Activated naive CD8-positive, alpha-beta T cell treated with anti-CD3 and anti-CD28 coated beads, Interleukin-2, amount 50 U/mL, for 24 hours (primary cell): ENCODE measurements at places on chromosomes 12 and 14.
A peak's percentile ranks its signal among the peaks of the same experiment; 100 is the strongest.

DNA sequence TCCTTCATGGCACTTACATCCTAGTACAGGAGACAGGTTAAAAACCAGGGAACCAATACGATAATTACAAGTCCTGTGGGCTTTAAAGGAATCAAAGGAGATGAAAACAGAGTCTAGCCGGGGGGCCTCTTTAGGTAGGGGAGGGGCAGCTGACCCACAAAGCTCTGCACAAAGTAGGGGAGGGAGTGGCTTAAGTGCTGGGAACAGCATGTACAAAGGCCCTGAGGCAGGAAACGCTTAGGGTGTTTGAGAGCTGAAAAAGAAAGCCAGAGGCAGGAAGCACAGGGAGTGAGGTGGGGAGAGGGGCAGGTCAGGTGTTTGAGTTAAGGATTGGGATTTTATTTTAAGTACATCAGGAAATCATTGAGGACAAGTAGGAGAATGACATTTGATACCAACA, 37.7 kb downstream of the ZNF664 start:
- no peak for DNase-seq

DNA sequence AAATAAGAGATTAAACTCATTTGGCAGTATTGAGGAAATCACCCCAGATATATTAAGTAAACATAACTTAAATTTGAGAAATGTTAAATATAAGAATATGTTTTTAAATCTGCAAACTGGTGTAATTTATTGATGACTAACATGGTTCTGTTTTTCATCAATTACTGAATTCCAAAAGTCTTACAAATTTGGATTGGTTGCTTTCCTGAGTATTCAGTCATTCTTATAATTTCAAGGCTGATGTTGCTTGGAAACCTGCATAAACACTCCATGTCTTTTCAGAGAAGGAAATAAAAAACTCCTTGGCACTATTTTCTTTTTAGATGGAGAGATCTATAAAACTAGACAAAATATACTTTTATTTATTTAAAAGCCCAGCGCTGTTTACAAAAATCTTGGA, 71.7 kb downstream of the NOVA1 start:
- no peak for DNase-seq

GRCh38 chr12:9869307-9870161, at the start of gene CLEC2B:
CLEC2B (minus strand) TSS chr12:9869354.
- DNase-seq, result no peak

DNA sequence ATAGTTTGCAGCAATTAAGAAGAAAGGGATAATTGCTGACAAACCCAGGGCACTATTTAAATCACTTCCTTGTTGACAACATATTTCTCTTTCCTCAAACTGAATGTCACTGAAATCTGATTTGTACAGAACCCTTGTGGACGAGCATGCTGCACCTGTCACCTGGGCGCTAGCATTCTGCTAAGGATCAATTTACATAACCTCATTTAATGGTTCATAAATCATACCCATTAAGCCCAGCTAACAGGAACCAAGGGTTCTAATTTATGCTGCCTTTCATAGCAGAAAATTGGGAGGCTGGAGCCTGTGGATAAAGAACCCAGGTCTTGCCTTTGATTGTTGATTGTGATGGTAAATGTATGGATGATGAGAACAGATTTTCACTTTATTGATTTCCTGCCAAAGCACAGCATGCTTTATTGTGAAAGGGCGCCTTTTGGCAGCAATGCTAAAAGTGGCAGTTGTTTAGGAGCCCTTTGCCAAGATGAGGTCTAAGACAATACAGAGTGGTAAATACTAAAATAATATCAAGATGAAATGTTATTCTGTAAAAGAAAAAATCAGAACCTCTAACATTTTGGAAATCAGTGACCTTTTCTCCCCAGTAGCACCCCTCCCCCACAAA, 95.4 kb downstream of the NKX2-1 start:
- DNase-seq, result no peak

DNA sequence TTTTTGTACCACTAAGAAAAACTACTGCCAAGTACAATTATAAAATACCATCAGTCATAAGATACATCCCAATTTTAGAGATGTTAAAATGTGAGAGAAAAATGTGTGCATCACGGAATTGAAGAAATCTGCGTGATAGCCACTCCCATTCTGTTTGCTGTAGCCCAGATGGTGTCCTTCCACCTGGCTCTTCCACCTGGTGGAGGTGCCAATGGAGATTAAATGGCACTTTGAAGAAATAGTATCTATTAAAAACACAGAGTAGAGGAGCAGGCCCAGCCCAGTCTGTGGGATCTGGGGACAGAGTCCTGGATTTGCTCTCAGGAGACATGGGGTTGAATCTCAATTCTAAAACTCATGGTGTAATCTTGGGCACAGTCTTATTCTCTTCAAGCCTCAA, 35.5 kb downstream of the TSPAN11 start:
- no peak for DNase-seq

GRCh38 chr12:42683933-42684801, 94.6 kb upstream of the PRICKLE1 start:
- no peak for DNase-seq

GRCh38 chr12:16307856-16308475, 30.5 kb upstream of the SLC15A5 start:
- no peak for DNase-seq

- DNase-seq, result no peak
Observed at GRCh38 chr14:70567791-70568190, 32.7 kb downstream of the MED6 start.

DNA sequence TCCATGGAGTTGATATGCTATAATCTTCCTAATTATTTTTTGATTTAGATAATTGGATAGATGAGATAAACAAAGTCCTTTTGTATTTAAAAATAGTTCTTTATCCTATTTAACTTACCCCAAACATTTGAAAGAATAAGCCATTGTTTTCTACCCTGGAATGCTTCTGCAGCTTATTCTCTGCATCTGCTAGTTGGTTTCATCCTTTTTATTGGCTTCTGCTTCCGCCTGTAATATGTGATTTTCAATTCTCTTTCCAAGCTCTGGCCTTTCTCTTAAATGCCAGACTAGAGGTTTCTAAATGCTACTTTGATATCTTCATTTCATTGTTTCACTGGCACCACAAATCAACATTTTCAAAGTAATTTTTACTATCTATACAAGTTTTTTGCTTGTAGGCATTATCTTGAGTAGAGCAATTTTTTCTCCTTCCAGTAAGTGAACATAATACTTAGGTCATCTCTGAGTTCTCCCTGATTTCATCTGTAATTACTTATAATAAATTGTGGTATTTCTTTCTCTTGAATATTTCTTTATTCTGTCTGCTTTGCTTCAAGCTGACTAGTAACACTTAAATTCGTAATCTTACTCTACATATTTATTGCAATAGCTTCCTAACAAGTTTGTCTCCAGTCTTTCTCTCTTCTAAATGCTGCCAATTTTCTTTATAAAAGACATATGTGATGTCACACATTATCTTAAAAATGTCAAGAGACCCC, 958.4 kb downstream of the SLC6A15 start:
- DNase-seq, result no peak

DNA sequence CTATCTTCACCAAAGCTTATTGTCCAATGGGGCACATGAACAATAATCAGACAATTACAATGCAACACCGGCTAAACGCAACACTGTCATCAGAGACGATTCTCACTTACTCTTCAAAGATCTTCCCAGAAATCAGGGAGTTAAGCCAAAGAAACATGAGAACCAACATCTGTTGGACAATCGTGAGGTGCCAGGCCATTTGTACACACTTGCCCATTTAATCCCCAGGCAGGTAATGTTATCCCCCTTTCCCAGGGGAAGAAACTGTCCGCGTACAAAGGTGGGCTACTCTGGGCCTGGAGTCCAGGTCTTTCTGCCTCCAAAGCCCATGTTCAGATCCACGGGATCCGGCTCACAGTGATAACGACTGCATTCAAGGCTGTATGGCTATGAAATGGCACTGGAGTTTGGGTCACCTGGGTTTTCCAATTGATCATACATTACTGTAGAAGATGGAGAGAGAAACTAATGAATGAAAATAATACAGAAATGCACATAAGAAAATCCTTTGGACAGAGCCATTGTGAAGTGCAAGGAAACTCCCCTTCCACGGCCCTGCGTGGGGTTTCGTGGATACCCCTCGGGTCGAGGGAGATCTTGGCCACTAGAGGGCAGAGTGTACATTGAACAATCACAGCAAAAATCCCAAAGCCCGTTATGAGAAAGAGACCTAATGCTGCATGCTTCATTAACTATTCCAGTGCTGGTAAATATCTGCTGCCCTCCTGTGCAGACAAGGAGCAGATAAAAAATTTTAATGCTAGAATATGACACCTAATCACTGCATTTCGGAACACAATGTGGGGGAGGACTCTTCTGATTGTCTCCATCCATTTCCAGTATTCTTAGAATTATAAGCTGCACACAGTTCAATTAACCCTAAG, 111.4 kb downstream of the EGLN3 start:
- DNase-seq, result peak; percentile 45

GRCh38 chr14:25034803-25035681, 14.9 kb downstream of the STXBP6 start:
- DNase-seq, result no peak

DNA sequence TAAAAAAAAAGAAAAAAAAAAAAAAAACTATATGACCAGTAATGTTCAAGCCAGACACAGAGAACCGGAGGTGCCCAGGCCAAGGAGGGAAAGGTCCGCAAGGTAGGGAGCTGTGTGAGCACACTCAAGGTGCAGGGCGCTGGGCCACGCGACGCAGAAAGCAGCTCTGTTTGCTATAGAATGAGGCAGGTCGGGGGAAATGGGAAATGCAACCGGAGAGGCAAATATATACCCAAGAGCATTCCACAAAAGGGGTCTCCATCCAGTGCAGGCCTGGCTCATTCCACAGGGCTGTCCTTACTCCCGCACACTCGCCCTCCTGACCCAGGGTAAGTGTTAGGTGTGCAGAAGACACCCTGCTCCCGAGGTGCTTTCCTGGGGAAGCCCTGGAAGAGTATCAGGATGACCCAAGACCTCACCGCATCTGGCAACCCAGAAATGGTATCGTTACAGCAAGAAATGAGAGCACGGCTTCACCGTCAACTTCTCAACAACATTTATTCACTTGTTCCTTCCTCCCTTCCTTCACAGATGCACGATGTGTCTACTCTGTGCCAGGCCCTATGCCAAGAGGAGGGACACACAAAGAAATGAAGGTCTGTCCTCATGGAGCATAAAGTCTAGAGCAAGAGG, 86.4 kb downstream of the BCL11B start:
- no peak for DNase-seq

DNA sequence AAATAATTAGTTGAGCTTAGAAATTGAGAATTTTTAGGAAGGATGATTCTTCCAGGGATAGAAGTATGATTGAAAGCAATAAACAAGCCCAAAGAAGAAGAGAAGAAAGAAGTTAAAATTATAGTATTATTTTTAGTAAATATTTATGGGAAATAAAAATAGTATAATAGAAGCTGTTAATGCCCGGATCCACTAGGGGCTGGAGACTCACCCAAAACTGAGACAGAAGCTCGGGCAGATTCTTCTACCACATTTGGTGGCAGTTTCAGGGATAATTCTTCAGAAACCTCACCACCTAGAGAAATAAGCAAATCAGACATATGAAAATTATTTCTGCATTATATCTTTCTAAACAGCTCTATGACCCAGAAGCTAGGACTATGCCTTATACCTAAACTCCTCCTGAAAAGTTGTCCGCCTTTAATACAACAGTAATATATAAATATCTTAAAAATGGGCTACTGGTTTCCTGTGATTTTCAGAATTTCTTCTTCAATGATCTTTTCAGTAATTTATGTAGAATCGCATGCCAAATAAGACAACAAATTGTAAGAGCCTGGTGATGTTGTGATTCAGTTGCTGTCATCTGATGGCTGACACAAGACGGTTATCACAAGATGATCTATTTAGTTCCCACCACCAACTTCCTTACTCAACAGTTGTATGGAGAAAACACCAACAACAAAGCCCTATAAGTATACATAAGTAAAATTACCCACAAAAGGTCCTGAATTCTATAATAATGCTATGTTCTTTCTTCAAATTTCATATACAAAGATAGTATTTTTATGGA, 35.6 kb downstream of the A2M start:
- no peak for DNase-seq

GRCh38 chr12:46763230-46763629, 62.6 kb downstream of the SLC38A4 start:
- peak; percentile 1 for DNase-seq

- no peak for DNase-seq
Observed at GRCh38 chr12:31491841-31492598, 98.9 kb downstream of the DENND5B start.

- no peak for DNase-seq
Observed at GRCh38 chr14:66046035-66046434, 440.1 kb upstream of the CCDC196 start.

- DNase-seq, result peak; percentile 67
Observed at GRCh38 chr14:101876555-101876938, 87.8 kb upstream of the DYNC1H1 start.

GRCh38 chr12:62977418-62977817, 42.5 kb upstream of the PPM1H start:
- DNase-seq, result no peak

GRCh38 chr14:93115821-93116675, at the start of gene ITPK1:
ITPK1 (minus strand) TSS chr14:93115925; CDS start chr14:93115163, 762 bp downstream.
- DNase-seq, result peak; percentile 66

DNA sequence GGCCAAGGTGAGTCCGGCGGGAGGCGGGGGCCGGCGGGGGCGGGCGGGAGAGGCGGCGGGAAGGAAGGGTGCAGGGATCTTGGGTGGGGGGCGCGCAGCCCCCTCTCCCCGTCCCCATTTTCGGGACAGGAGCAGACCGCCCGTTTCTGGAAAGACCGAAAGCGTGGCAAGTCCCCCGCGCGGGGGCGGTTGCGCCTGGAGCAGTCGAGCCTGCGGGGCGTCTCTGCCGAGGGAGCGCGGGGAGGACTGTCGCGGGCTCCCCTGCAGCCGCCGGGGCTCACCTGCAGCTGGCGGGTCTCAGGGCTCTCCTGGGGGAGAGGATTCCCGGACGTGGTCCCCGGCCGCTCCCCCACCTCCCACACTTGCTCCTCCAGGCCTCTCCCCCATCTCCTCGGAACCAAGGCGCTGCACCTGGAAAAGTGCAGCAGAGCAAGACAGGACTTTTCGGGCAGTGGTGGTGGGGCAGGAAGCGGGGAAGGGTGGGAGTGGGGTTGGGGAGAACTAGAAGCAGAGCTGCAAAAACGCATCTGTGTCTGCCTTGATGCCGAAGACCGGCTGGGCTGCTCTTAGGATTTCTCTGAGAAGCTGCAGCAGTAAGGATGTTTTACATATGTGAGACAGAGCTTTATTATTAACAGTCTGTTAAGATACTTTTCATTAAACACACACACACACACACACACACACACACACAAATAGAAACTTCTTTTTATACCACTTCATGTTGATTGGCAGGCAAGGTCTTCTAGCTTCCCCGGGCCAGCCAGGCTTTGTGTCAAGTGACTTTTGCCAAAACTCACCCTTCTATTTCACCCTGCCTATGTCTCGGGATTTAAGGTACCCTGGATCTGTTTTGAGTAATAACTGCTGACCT, 677 bp downstream of the C12orf75 start:
- peak; percentile 45 for DNase-seq
